ENCODE measurements at places on chromosomes 6 and 20. TPM values are rescaled to one million over a fixed set of nuclear protein-coding genes. Genes with fewer than 3 reads are reported as not detected.

The MEP1A gene
- not detected for total RNA-seq

The GJA10 gene
- not detected for total RNA-seq

The GSTA1 gene
- total RNA-seq, result 0.07 TPM

The TSBP1 gene
- total RNA-seq, result not detected

The MOG gene
- total RNA-seq, result not detected

The C6orf58 gene
- 0.11 TPM for total RNA-seq
